ENCODE measurements at places on chromosomes 1 and 21.

DNA sequence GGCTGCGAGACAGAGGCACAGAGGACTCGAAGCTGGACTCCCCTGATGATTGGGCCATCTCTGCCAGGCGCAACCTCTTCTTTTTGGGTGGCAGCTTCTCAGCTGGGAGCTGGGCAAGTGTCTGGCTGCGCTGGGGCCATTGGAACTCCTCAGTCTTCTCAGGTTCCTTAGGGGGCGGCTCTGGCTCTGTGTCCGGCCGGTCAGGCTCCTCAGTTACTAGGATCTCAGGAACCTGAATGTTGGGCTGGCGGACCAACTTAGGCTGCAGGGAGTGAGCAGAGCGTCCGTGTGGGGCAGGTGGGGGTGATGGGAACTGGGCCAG, 97.5 kb upstream of the EDN2 start:
- no peak for DNase-seq

- no peak for DNase-seq
Observed at GRCh38 chr1:41707793-41708192, 210.9 kb downstream of the HIVEP3 start.

DNA sequence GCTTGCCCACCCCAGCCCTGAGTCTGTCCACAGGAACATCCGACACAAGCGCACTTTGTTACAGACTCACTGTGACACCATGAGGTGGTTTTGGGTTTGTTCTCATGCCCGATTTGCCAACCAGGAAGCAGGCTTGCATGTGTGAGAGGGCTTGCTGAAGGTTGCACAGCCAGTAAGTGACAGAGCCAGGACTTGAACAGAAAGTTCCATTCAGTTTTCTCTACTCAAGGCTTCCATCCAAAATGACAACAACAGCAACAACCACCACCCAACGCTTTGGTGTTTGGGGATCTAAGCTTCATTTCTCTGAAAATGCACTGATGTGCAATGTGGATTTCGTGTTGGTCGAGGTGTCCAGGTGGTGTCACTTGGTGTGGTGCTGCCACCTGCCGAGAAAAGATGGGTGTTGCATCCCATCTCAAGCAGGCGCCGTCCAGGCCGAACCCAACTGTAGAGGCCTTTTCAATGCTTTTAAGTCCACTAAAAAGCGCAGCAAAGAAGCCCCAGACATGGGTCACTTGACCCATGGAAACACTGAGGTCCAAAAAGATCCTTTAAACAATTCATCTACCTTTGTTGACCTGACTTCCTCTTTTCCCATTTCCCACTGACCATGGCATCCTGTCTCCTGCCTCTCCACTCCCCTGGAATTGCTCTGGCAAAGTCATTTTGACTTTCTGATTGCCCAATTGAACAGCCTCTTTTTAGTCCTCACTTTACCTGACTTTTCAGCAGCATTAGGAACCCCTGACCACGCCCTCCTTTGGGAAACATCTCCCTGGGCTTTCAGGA, 12.2 kb downstream of the CITED4 start:
- peak; percentile 49 for DNase-seq

DNA sequence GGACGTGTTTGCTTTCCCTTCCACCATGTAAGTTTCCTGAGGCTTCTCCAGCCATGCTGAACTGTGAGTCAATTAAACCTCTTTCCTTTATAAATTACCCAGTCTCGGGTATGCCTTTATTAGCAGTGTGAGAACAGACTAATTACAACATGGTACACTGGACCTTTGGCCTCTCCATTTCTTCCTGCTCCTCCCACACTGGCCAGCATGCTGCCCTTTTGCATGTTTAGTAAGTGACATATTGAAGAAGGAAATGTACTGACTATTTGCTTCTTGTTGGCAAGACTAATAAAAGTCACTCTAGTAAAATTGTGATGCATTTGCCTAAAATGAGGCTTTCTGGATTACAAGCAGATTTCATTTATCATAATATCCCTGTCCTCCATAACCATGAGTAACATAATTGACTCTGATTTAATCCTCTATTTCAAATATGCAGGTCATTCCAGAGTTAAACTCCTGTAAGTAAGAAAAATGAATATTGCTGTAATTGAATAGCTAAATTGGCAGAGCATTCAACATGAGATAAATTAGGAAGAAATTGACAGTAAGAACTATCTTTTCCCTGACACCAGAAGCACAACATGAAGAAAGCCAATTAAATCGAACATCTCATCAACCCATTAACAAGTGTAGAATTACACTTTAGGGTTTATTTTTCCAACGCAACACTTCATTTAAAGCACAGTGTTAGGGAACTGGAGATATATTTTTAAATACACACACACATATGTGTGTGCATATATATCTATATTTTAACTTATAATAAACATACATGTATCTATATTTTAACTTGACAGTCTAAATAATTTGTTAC, 427.8 kb upstream of the ZP4 start:
- no peak for DNase-seq

DNA sequence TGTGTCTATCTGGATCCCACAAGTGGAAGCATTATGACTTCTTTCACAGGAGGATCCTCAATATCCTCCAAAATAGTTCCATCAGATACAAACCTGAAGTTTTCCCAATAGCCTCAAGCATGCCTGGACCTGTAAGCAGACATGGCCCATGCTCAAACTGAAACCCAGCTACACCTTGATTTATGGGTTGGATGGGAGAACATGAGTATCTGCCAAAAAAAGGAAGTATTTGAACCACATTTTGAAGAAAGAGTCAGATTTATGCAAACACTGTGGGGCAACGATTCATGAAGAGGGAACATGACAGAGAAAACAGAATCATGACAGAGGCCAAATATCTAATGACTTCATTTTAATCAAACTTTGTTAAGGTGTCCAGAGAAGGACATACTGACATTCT, 351.0 kb upstream of the NFIA start:
- no peak for DNase-seq

- DNase-seq = no peak
Observed at GRCh38 chr1:202046748-202047708, 36.6 kb downstream of the ELF3 start.
